ENCODE measurements at places on chromosomes 5 and 9.
A peak's percentile ranks its signal among the peaks of the same experiment; 100 is the strongest.

GRCh38 chr5:143850050-143850683 is 38.2 kb downstream of the HMHB1 start:
- DNase-seq, result no peak

DNA sequence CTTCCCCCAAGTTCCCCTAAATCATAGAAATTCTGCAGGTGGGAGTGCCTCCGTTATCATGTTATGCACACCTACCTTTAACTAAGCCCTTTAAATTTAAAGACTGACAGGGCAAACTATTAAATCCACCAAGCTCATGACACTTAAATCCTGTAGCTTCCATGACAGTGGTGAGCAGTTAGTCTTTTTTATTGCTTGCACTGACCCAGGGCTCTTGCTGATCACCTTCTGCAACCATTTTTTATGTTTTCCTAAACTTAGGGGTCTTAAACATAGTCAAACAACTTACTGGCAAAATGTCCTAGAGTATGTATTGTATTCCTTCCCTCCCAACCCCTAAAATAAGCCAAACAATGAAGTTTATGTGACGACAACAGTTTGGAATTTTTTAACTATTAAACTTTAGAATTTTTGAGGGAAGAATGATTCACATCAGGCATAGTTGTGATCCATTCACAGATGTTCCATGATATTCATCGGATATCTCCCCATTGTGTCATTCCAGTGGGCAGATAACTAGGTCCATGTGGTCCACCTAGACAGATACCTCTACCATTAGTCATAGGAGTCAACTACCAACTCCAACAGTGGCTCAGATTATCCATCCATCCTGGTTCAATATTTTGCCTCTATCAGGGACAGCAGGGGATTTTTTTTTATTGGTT is 283.1 kb downstream of the ADAMTS6 start:
- no peak for DNase-seq

DNA sequence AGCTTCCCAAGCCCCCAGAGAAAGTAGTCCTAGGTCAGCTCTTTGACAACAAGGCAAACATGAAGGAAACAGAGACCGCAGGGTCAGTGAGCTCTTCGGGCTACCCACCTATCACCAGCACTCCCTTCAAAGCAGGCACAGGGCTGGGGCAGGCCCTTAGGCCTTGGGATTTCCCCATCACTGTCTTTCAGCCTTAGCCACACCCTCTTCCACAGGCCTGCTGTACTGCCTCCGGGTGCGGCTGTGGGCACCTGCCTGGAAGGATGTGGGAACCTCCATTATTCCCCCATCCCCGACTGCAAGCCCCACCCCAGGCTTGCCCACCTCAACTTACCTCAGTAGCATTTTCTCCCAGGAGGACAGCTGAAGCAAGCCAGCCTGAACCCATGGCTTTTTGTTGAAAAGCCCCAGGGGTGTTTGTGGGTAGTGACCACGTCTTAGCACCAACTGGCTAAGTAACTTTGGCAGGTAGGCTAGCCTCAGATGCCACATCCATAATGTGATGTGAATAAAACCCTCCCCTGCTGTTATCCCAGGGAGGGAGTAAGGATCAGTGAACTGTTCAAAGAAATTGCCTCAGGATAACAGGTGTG is 100.2 kb downstream of the PIK3R1 start:
- peak; percentile 81 for DNase-seq

DNA sequence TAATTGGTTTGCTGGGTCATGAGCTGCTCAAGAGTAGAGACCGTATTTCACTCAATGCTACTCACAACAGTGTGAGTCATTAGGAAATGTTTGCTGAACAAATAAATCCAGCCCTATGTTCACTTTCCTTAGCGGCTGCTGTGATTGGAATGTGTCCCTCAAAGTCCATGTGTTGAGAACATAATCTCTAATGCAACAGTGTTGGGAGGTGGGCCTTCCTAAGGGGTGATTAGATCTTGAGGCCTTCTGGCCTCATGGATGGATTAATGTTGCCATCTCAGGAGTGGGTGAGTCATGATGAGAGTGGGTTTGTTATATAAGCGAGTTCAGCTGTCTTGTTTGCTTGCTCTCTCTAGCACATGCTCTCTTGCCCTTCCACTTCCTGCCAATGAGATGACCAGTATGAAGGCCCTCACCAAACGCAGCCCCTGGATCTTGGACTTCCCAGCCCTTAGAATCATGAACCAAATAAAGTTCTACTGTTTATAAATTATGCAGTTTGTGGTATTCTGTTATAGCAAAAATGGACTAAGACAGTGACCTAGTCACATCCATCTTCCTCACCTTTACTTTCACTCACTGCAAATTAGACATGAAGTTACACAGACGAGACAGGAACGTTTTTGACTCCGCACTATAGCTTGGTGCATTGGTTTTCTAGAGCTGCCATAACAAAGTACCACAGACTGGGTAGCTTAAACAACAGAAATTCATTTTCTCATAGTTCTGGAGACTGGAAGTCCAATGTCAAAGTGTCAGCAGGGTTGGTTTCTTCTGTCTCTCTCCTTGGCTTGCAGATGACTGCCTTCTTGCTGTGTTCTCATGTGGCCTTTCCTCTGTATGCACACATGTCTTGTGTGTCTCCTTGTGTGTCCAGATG is 50.9 kb upstream of the FAM169A start:
- no peak for DNase-seq

DNA sequence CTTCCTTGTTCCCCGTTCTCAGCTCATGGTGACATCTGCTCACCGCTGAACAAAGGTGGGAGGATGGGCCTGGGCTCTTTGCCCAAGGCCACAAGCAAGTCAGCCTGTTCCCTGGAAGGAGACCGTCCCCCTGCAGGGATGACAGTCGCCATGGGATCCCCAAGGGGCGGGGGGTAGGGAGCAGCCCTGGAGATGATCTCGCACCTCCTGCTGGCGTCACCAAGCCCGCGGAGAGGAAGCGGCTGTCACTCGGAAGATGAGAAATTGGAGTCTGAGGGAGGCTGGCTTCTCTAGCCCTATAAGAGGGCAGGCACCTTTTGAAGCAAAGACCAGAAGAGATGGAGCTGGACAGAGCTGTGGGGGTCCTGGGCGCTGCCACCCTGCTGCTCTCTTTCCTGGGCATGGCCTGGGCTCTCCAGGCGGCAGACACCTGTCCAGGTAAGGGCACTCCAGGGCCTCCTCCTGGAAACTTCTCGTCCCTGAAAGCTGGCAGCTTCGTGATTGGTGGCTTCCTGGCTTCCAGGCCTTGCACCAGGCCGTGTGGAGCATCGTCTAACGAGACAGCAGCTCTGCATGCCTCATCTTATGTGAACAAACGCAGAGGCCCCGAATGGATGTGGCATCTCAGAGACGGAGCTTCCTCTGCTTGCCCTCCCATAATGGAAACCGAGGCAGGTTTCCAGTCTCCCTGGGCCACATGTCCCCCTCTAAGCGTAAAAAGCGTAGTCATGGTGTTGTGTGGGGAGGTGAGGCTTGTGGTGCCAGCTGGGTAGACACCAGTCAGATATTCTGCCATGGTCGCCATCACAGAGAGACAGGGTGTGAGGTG is at the start of gene FCN2:
TSS of gene FCN2 (plus strand) at position 327 of the 829 bp plus-strand sequence. CDS start at position 339, 12 bp downstream.
- DNase-seq, result no peak

- no peak for DNase-seq
Observed at GRCh38 chr9:135087899-135088347, 455 bp downstream of the OLFM1 start.

- DNase-seq, result no peak
Observed at GRCh38 chr9:128412120-128412790, 8.4 kb upstream of the CERCAM start.

- no peak for DNase-seq
Observed at GRCh38 chr5:27241564-27242257, 203.3 kb upstream of the CDH9 start.

GRCh38 chr9:113482341-113482740 is 18.8 kb downstream of the RGS3 start:
- no peak for DNase-seq

DNA sequence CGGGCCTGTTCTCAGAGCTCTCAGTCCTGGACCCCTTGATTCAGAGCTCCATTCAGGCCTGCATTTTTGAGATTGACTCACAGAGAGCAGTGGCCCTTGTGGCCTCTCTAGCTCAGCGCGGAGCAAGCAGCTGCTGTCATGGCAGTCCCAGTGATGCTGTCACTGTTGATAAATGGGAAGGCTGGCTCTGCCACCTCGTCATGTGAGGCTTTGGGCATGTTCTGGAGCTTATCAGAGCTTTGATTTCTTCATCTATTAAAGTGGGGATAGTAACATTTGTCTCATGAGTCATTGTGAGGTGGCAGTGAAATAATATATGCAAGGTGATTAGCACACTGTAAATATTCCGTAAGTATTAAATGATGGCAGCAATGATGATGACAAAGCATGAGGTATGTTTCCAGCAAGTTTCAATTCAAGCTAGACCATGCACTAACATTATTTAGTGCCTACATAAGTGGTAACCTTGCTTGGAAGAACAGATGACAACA is 126.4 kb upstream of the CXCL14 start:
- no peak for DNase-seq

DNA sequence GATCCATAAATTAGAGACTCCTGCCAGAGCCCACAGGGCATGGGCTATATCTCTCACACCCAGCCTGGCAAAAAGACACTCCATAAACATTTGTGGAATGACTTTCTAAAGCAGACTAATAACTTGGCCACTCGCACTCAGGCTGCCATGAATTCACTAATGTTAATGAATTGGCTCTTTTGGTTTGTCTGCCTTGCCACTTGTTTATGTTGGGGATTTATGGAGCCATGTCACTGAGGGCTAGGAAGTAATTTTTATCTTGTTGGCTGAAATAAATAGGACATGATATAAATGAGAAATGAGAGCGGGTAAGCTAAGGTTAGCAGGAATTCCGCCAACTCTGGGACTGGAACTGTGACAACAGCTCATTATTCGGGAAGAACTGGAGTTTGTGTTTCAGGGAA is 55.2 kb downstream of the DROSHA start:
- no peak for DNase-seq

GRCh38 chr5:136103118-136103517 is 29.5 kb upstream of the SMAD5 start:
- DNase-seq, result no peak

- DNase-seq, result no peak
Observed at GRCh38 chr5:124060413-124061067, 548.6 kb downstream of the CSNK1G3 start.

GRCh38 chr5:176816043-176816745 is 5.8 kb downstream of the UNC5A start:
- DNase-seq, result no peak

GRCh38 chr9:101028346-101029314 is at the start of gene PLPPR1:
PLPPR1 (plus strand) TSS chr9:101028727.
- peak; percentile 10 for DNase-seq

DNA sequence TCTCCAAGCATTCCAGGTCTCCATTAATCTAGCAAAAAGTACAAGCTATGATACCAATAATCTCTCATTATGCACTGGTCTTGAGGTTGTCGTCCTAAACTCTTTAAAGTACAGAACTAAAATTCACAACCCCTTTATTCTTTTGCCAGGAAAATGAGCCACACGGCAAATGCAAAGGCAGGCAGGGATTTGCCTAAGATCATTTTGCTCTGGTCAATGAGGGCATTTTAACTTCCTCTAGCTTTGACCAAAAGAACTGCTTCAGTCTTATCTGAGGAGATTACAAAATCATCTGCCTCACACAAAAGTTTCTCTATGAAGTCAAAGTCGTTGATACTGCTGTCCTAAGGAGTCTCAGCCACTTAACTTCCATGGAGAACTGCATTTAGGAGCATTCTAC is 51.8 kb downstream of the EPB41L4B start:
- no peak for DNase-seq

- peak; percentile 70 for DNase-seq
Observed at GRCh38 chr9:105244734-105245028, 230 bp downstream of the SLC44A1 start.

- DNase-seq, result no peak
Observed at GRCh38 chr5:81544351-81545018, 150.6 kb upstream of the ACOT12 start.

GRCh38 chr9:95409650-95410426 is 92.3 kb upstream of the FANCC start:
- DNase-seq, result no peak

DNA sequence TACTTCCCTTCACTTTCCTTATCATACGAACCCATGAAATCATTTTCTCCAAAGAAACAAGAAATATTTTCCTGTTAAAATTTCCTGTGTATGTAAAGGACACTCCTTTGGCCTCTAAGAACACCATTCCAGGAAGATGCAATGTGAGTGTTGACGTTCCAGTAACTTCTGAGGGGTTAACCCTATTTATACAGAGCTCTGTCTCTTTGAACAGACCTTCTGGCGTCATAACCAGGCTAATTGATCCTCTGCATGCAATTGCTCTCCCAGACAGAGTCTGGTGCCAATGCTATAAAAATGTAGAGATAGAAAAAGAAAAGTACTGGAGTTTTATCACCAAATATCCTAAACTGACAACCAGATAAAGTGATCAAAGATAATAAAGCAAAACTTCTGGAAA is 218.5 kb downstream of the TLE1 start:
- DNase-seq, result no peak

- no peak for DNase-seq
Observed at GRCh38 chr9:76330034-76330433, 64.2 kb downstream of the RFK start.

GRCh38 chr5:133368916-133369783 is 243.2 kb downstream of the FSTL4 start:
- no peak for DNase-seq

DNA sequence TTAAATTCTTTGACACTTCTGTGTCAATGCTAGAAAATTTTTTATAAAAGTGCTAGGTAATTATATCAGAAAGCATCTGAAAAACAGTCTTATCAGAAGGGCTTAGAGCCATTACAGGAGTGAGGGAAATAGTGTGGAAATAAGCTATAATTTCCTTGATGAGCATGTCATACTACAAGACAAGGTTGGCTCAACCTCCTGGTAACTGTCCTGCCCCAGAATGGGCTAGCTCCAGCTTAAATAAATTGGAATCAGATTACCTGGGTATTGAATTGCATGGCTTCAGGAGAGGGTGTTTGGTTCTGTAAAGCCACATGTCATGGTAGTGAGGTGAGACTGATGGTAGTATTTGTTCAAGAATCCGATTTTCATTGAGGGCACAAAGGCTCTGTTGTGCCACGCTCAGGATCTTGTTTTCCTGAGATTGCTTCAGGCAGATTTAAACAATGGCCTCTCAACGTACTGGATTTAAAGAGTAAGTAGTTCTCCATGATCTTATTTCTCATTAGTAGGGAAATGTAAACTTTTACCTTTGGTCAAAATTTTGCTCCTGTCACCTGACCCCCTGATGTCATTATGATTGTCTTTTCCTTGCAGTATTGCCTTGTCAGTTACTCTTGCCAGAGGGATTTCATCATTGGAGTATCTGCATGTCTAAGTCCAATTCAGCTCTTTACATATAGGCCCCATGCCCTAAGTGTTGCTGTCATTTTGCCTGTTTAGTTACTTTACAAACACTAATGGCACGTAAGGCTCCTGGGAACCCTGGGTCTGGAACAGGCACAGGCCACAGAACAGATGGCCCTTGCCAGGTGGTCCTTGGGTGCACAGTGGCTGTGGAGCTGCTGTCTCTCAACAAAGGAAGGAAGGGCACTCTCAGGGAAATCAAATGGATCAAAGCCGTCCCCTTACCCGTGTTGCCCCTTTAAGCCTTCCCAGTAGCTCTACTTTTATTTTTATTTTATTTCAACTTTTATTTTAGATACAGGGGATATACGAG is 21.3 kb downstream of the TRIO start:
- no peak for DNase-seq

GRCh38 chr9:123368023-123368422 is 12.0 kb downstream of the CRB2 start:
- DNase-seq, result no peak

- no peak for DNase-seq
Observed at GRCh38 chr9:13661014-13661413, 381.5 kb upstream of the MPDZ start.

GRCh38 chr5:151886546-151887275 is 37.9 kb downstream of the GLRA1 start:
- no peak for DNase-seq
